ENCODE measurements at places on chromosomes 3 and 15.

GRCh38 chr3:129182390-129183185 is 1.1 kb downstream of the CNBP start:
- peak; percentile 54 for DNase-seq

DNA sequence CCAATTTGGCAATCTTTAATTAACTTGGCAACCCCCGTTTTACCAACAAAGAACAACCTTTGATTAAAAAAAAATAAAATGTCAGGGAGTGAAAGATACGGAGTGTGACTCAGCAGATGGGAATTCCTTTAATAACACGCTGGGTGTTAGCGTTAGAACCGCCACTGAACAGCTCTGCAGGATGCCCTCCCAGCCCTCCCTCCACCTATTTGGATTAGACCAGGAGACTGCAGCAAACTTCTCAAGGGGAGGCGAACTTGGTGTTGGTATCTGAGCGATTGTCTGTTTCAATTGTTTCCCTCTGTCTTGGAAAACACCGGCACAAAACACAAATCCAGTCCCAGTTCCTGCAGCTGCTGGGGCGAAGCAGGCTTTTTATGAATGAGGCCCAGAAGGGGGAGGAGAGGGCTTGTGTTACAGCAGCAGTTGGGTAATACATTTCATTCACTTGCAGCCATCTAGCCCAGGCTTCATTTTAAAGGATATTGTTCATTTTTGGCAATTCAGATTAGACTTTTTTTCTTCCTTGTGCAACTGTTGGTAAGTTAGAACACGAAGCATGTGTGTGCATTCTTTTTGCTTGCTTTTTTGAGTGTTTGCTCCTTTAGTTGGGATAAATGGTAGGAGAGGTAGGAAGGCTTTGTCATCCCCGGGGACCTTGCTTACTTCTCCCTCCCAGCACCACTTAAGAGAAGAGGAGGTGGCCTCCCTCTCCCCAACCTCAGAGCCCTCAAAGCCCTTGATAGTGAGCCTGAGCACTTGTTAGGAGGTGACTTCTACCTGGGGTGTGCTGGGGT is 152.3 kb downstream of the IGF1R start:
- peak; percentile 95 for DNase-seq

- DNase-seq, result no peak
These were observed 23.3 kb downstream of the CFAP100 start for GRCh38 chr3:126417981-126418530.

DNA sequence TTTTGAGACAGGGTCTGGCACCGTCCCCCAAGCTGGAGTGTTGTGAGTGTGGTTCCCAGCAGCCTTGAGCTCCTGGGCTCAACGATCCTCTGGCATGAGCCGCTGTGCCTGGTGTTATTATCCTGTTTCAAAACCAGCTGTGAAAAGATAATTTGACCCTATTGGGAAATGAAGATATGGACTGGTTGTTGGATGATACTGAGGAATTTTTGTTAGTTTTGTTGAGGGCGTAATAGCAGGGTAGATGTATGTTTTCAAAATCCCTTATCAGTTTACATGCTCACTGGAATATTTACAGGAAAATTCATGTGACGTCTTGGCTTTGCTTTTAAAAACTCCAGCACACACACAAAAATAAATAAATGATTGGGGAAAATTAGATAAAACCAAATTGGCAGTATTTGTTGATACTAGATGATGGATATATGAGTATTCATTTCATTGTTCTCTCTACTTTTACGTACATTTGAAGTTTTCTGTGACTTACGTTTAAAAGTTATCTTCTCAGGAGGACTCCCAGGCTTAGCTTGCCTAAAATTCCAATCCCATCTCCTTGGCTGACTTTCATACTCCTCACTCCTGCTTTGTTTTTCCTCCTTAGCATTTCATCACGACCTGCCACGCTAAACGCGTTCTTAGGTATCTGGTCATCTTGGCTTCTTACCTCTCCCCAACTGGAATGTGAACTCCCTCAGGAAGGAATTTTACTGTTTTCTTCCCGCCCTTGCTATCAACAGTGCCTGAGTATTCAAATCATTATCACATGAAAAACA is 56.8 kb upstream of the TFRC start:
- DNase-seq, result peak; percentile 75

GRCh38 chr3:160583451-160583850 is 18.1 kb upstream of the KPNA4 start:
- DNase-seq, result no peak

DNA sequence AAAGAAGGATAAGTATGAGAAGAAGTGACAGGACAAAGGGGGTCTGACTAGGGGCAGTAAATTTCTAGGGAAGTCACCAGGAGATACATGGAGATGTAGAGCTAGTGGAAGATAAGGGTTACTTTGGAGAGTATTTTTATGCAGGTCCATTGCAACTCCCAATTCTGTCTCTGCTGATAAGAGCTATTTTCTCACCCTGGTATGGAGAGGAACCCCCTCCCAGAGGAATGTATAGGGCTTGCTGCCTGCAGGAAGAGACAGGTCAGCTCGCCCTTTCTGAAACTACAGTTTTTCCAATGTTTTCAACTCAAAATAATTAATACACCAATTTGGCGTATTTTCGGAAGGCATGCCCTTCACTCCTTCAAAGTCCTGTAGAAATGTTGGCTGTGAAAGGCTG is 11.4 kb upstream of the CORO2B start:
- DNase-seq, result no peak

DNA sequence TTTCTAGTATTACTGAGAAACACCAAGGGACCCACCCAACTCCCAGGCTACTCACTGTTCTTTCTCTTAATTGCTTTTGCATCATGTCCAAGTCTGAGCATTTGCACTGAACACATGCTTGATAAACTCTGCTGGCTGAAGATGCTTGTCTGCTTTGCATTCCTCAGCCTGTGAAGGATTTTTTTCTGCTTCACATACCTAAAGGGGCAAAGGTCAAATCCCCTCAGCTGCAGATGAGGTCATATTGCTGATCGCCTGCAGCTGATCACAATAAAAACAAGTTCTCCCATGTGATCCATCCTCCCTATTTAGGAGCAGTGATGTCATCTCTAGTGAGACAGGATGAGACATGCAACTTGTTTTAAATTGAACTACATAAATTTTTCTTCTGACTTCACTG is 84.6 kb upstream of the DCBLD2 start:
- peak; percentile 92 for DNase-seq

DNA sequence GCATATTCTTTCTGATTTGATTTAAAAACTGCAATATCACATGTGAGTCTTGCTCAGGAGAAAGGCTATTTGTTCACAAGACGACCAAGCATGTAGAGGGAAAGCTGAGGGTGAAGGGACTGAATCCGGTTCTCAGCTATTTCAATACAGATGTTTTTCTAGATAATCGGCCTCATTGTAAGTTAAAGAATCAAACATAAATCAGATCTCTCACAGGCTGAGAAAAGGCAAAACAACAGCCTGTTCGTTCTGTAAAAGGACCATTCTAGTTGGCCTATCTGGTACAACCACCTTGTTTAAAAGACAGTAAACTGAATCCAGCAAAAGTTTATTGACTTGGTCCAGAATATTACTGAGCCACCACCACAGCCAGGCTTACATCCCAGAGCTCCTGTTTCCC is 1045.7 kb upstream of the CFAP20DC start:
- no peak for DNase-seq

DNA sequence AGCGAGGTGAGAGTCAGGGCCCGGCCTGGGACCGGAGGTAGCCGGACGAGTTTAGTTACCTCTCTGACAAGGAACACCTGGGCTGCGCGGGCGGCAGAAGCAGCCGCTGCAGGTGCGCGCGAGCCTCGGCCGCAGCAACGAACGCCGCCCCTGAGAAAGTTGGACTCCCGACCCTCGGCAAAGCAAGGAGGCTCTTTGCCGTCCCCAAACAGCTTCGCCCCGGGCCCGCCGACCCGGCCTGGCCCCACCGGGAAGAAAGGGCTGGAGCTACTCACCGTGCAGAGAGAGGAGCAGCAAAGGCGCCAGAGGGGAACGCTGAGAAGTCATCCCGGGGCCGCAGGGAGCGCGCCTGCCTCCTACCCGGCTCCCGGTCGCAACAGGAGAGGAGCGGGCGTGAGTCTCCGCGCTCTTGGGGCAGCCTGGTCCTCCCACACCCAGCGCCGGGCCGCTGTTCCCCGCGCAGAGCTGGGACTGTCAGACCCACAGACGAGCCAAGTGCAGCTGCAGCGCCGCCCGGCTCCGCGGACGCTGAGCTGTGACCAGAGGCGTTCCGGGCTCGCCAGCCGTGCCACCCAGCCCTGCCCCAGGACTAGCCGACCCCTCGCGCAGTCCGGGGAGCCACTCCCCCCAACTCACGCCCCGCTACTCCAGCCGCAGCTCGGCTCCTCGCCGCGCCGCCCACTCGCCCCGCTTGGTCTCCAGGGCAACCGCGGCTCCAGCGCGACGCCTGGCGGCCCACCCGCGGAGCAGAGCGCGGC is at the start of gene IGSF11:
Gene IGSF11, minus strand, starts transcription at position 591 of the 758 bp plus-strand sequence. Its CDS starts 264 bp downstream, at position 327.
- peak; percentile 55 for DNase-seq

GRCh38 chr3:4426261-4426781 is 40.7 kb downstream of the SUMF1 start:
- DNase-seq, result no peak

- DNase-seq, result no peak
These were observed 15.5 kb downstream of the CAPN3 start for GRCh38 chr15:42374810-42375209.

GRCh38 chr3:77685713-77686112 is 645.8 kb downstream of the ROBO2 start:
- DNase-seq, result no peak

- no peak for DNase-seq
These were observed 462.1 kb downstream of the C3orf38 start for GRCh38 chr3:88611826-88612326.

DNA sequence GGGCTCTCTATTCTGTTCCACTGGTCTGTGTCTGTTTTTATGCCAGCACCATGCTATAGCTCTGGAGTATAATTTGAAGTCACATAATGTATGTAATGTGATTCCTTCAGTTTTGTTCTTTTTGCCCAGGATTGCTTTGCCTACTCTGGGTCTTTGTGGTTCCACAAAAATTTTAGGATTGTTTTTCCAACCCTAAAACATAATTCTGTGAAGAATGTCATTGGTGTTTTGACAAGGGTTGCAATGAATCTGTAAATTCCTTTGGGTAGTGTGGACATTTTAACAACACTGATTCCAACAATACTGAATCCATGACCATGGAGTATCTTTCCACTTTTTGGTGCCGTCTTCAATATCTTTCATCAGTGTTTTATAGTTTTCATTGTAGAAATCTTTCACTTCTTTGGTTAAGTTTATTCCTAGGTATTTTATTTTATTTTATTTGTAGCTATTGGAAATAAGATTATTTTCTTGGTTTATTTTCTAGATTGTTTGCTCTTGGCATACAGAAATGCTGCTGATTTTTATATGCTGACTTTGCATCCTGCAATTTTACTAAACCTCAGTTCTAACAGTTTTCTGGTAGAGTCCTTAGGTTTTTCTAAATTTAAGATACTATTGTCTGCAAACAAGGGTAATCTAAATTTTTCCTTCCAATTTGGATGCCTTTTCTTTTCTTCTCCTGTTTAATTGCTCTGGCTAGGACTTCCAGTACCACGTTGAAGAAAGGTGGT is 29.7 kb downstream of the TJP1 start:
- peak; percentile 18 for DNase-seq

DNA sequence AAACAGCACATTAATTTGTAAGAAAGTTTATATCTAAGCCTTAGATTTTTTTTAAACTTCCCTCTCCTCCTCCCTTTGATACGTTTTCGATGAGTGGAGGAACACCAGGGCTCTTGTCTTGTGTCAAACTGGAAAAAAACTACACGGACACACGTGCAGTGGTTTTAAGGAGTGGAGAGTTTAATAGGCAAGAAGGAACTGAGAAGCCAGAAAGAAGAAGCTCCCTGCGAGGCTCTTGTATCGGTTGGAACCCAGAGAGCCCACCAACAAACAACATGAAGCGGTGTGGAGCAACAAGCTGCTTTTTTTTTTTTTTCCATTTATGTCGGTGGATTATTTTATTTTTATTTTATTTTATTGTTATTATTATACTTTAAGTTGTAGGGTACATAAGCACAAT is 18.6 kb downstream of the NDUFB4 start:
- DNase-seq, result no peak

- DNase-seq, result peak; percentile 16
These were observed 6.8 kb downstream of the PLSCR1 start for GRCh38 chr3:146537603-146538002.

- no peak for DNase-seq
These were observed 127.8 kb downstream of the EPHB1 start for GRCh38 chr3:134922866-134923265.

GRCh38 chr3:115996420-115997108 is 373.3 kb downstream of the GAP43 start:
- DNase-seq, result peak; percentile 83
